Astrocyte of the hippocampus (primary cell): ENCODE measurements at places on chromosomes 2 and 18.
A peak's percentile ranks its signal among the peaks of the same experiment; 100 is the strongest.

DNA sequence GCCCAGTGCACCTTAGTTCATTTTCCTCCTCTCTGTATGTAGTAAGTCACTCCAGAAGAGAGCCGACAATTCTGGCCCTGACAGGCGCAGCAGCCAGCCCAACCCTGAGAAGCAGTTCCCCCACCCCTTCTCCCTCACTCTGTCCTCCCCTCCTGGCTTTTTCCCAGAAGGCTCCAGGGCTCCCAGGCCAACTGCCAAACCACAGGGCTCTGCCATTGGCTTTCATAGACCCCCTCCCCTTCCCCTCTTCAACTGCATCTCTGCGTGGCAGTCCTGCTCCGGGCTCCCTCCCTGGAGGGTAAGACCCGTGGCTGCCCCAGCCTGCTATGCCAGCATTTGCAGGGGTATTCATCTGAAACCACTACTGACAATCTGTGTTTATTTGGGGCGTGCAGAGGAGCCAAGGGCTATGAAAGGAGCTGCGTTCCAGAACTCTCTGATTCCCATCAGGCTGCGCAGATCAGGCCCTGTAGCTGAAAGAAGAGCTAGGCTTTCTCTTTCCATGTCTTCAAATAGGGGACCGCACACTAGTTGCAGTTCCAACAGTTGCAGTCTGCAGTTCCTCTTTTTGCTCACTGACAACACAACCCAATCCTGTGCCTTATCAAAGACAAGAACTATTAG, 388.6 kb upstream of the TNP1 start:
- peak; percentile 98 for DNase-seq

GRCh38 chr2:47083886-47084687, 71.0 kb downstream of the STPG4 start:
- no peak for DNase-seq

DNA sequence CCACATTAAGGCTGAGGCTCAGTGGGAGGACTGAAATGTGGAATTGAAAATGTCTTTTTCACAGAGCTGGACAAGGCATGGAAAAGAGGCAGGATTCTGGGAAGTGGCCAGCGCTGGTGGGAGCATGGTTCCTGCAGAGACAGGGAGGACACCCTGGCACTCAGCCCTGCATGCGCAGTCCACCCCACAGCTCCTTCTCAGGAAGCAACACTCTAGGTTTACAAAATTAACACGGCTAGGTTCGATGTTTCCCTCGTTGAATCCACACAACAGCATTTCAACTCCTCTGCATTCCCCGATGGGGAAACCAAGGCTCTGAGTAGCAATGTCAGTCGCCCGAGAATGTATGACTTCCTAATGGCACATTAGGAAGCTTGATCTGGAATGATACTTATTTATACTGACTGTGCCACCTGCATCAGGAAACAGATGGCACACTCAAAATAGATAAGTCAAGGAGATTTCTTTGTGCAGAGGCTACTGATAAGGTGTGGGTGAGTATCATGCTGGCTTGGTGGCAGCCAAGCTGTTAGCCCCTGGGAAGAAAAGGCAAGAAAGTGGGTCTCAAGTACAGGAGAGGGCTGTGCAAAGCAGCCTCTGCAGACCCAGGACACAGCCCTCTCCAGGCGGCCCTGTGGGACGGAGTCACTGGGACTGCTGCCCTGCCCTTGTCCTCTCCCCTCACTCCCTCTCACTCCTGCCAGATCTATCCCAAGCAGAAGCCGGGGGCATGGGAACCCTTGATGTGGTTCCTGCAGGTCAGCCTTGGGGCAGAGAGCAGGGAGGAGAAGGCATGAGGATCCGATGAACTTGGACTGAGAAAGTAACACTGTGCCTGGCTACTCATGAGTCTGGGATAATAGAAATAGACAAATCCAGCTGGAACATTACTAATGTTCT, 158.4 kb upstream of the FHL2 start:
- no peak for DNase-seq

DNA sequence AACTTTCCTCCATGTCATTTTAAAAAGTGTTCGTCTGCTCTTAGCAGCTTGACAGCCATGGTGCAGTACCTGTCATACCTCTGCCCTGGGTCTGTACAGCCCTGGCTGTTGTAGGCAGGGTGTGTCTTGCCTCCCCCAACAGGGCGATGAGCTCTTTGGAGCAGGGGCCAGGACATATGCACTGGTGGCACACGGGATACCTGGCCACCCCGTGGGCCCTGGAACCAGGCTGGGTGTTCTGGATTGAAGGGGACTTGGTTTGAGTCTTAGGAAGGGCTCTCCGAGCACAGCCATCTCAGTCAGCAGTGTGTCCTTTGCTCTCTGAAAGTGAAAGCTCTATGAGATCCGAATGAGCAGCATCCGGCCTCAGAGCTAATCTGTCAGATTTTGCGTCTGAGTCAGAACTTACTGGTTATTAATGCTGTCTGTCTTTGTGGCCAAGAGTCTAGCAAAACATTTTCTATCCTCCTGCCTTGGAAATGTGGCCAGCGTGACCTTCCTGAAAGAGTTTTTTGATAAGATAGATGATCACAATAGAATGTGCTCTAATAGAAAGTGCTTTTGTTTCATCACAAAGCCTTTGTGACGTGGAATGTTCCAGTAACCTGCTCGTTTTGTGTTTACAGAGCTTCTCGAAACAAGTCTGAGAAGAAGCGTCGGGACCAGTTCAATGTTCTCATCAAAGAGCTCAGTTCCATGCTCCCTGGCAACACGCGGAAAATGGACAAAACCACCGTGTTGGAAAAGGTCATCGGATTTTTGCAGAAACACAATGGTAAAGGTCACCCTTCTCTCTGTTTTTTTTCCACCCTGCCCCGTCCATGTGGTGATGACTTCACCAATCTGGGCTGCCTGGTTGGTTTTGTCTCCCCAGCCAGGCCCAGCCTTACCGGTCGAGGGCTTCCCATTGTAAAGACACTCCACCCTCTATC, 77.3 kb upstream of the RPL31 start:
- DNase-seq, result peak; percentile 80

DNA sequence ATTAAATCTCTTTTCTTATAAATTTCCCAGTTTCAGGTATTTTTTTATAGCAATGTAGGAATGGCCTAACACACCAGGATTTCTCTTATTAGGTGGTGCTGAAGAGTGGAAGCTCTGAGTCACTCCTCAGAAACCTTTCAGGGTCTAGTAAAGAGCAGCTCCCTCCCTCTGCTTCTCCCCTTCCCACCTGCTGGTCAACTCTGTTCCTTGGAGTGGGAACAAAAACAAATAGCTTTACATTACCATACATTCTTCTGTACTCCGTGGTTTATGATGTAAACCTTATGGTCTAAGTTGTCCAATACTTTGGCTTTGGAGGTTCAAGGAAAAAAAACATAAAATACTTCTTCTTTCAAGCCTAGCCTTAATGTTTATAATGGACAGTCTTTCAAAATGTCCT, 2.7 kb upstream of the IL1R1 start:
- DNase-seq, result no peak

DNA sequence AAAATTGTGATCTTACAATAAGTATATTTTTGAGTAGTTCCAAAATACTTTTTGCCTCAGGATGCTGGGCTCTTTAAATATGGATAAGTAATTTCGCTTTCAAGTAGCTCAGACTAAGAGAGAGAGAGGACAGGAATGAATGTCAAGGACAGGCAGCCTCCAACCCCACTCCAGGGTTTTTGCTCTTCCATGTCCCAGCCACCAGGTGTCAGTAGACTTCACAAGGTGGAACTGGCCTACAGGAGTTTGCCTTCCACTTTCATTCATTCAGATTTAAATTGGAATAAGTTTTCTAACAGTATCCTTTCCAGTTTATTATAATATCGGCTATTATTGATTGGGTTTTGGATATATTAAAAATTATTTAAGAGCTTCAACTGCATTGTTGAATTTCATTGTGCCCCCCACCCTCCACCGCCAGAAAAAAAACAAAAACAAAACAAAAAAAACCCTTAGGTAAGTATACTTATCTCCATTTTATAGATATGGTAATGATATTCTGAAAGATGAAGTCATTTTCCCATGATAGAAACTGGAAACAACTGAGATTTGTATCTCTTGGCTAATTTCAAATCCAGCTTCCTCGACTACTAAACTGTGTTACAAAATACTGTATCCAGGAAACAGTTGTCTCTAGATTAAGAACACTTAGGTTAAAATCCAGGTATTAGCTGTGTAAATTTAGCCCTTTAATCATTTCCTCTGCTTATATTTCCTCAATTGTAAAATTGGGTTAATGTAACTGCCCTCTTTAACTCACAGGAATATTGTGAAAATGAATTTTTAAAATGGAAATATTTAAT, 793.1 kb downstream of the ERBB4 start:
- peak; percentile 77 for DNase-seq
